ENCODE measurements at places on chromosomes 16 and 17.

DNA sequence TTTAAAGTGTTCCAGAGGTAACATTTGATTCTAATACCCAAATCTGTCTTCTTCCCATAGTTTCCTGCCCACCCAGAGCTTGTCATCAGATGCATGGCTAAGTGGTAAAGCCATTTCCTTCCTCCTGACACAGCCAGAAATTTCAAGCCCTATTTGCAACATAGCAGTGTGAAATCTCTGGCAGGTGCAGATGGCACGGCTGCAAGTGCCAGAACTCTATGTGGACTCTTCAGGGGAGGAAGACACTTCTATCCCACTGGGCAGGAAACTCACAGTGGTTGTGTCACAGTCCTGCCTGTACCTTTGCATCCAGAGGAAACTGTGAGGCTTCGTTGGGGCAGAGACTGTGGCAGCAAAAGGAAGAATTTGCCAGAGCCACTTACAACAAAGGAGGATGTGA, 13.2 kb downstream of the DYNLRB2 start:
- no peaks in the 10 kb centered on the region for H3K27me3 ChIP-seq
- H3K27ac ChIP-seq = no peak overlapping the region
- no peaks in the 10 kb centered on the region for H3K4me1 ChIP-seq
- no peak overlapping the region for H3K4me3 ChIP-seq
- H3K36me3 ChIP-seq = no peaks in the 10 kb centered on the region
- no peak for DNase-seq

DNA sequence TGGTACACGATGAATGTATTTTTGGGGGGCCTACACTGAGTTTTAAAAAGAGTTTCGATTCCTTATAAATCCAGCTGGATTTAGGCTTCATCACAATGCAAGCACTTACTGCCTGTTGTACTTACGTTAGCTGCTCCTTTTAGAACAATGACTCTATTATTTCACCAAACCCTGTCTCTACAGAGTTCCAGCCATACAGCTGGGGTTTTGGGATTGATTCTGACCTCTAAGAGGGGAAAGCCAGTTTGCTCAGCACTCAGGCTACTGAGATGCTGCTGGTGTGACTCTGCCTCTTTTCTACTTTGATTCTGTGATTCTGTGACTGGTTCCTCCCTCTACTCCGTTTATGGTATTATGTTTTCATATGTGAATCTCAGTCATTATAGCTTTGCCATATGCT, 329.7 kb downstream of the ABCC12 start:
- H3K4me1 ChIP-seq = no peaks in the 10 kb centered on the region
- H3K4me3 ChIP-seq = no peak overlapping the region
- peaks cover 4% of the 10 kb centered on the region for H3K36me3 ChIP-seq
- DNase-seq = no peak
- H3K27ac ChIP-seq = no peak overlapping the region
- no peaks in the 10 kb centered on the region for H3K27me3 ChIP-seq

DNA sequence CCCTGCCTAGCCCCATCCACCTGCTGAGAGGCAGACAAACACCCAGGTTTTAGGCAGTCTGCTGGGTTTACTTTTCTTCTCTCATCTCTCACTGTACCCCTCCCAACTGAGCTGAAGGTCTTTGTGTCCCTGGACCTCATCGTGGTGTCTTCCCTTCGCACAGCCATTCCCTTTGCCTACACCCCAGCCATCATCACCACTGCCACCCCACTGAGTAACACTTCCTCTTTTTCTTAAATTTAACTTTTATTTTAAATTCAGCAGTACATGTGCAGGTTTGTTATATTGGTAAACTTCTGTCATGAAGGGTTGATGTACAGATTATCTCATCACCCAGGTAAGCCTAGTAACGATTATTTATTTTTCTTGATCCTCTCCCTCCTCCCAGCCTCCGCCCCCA, 188.3 kb upstream of the MON1B start:
- no peak for DNase-seq
- no peaks in the 10 kb centered on the region for H3K4me1 ChIP-seq
- H3K27ac ChIP-seq = no peak overlapping the region

DNA sequence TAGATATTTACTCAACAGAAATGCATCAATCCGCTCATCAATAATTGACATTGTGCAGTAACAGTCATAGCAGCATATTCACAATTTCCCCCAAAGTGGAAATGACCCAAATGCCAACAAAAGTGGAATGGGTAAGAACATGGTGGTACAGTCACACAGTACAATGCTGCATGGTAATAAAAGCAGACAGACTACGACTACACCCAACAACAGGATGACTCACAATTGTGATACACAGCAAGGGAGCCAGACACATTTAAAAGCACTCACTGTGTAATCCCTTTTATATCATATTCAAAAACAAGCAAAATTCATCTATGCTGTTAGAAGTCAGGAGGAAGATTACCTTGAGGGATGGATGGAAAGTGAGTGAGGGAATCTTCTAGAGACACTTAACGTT, 76.5 kb upstream of the NUDT7 start:
- no peak for DNase-seq
- H3K27me3 ChIP-seq = no peaks in the 10 kb centered on the region
- H3K36me3 ChIP-seq = no peaks in the 10 kb centered on the region
- no peaks in the 10 kb centered on the region for H3K4me1 ChIP-seq
- no peak overlapping the region for H3K27ac ChIP-seq

- peak overlapping the region; percentile 83 for H3K4me3 ChIP-seq
- peaks cover 21% of the 10 kb centered on the region for H3K4me1 ChIP-seq
- H3K36me3 ChIP-seq = peaks cover 5% of the 10 kb centered on the region
- peaks cover 17% of the 10 kb centered on the region for H3K27me3 ChIP-seq
- H3K27ac ChIP-seq = no peak overlapping the region
Measured at GRCh38 chr17:14308965-14309879, 8.3 kb downstream of the HS3ST3B1 start.

- no peak for DNase-seq
- no peak overlapping the region for H3K27ac ChIP-seq
- H3K27me3 ChIP-seq = no peaks in the 10 kb centered on the region
- H3K4me3 ChIP-seq = no peak overlapping the region
- H3K36me3 ChIP-seq = peaks cover 96% of the 10 kb centered on the region
- H3K4me1 ChIP-seq = no peaks in the 10 kb centered on the region
Measured at GRCh38 chr17:82939621-82940135, 99.9 kb upstream of the ZNF750 start.

GRCh38 chr17:75832164-75832651, 12.0 kb downstream of the UNC13D start:
- DNase-seq = no peak
- no peak overlapping the region for H3K4me3 ChIP-seq
- no peak overlapping the region for H3K27ac ChIP-seq
- no peaks in the 10 kb centered on the region for H3K36me3 ChIP-seq

GRCh38 chr17:17696882-17697633, 15.8 kb downstream of the RAI1 start:
- DNase-seq = no peak
- H3K27me3 ChIP-seq = peaks cover 61% of the 10 kb centered on the region
- peaks cover 9% of the 10 kb centered on the region for H3K4me1 ChIP-seq
- H3K27ac ChIP-seq = no peak overlapping the region

GRCh38 chr16:12000032-12000431, 23.5 kb downstream of the SNX29 start:
- no peaks in the 10 kb centered on the region for H3K27me3 ChIP-seq
- no peaks in the 10 kb centered on the region for H3K4me1 ChIP-seq
- H3K27ac ChIP-seq = no peak overlapping the region
- no peak overlapping the region for H3K4me3 ChIP-seq
